ENCODE measurements at places on chromosomes 7 and 10.

DNA sequence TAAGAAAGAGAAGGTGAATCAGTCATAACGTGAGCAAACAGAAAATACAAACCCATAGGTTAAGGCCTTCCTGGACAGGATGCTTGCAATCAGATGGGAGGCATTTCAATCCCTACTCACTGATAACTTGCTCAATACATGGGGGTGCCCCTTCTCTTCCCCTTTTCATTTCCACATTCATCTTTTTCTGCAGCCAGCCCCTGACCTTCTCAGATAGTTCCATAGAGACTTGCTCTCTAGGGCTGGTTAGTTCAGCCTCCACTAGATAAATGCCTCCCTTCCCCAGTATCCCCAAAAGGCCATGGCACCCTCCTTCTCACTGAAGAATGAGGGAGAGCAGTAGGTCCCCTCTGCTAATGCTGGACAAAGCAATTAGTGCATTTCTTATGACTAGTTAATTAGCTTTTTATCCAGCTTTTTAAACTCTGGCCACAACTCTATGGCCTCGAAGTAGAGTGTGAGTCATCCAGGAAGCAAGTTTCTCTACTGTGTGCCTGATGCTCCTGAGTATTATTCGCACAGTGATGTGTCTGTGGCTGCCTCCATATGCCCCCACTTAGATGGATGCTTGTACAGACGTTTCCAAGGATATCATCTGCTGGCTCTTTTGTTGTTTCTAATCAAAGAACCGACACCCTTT, 12.7 kb downstream of the CHN2 start:
- DNase-seq = no peak

DNA sequence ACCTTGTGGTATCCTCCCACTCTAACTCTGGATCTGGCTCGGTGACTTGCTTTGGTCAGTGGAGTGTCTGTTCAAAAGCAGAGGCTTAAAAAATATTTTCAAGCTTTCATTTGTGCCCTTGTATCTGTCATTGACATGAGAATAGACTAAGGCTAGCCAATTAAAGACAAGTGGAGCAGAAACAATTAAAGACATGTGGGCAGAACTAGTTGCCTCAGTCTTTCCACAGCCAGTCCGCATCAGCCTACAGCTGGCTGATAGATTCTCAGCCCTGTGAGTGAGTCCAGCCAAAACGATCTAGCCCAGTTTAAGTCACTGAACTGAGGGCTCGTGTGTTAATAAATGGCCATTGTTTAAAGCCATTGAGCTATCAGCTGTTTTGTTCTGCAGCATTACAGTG, 185.2 kb upstream of the DGKB start:
- no peak for DNase-seq

DNA sequence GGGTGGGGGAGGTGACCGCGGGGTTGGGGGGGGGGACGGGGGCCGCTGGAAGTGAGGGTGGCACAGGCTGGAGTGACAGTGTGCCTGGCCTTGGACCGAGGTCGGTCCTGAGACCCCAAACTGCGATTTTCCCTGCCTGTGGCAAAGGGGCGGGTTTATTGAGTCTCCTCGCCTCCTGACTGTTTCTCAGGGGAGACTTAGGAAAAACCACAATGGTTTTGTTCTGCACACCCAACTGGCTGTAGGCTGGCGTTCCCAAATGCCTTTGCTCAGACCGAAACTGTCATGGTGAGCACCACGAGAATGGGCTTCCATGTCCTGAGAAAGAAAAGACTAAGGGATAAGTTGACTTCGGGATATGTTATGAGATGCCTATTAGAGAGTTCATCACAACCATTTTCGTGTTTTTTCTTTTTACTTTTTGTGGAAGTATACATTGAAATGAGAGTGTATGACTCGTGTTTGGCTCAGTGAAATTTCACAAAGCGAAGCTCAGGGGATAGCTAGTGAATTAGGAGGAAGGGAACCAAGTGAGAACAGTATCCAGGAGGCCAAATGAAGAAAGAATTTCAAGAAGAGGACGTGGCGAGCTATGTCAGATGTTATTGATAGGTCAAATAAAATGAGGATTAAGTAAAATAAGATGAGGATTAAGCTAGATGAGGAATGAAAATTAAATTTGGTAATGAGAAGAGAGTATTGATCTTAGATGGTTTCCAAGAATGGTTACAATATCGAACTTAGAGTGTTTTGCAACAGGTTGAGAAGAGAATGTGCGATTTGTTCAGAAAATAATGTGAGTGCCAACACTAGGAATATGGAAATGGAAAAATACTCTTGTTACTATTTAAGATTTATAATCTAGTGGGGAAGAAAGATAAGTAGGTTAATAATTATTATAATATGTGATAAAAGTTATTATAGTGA, 918 bp downstream of the NET1 start:
- no peak for DNase-seq

- DNase-seq = no peak
Measured at GRCh38 chr7:111953611-111954010, 252.6 kb downstream of the DOCK4 start.

GRCh38 chr7:44102846-44103565, 1.1 kb upstream of the AEBP1 start:
- DNase-seq = no peak

DNA sequence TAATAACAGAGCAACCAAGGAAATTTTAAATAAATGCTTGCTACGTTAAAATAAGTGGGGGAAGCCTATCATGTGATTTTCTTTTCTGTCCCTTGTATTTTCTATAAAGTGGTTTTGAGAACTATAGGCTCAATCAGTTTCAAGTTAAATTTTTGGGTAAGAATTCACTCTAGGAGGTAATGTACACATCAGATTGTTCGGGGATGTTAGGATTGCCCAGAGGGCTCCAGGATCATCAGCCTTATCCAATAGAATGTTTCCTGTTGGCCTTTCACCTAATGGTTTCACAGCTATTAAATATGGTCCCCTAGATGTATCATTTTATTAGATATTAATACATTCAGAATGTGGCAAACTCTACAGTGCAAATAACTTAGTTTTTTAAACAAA, 438.4 kb upstream of the NPVF start:
- DNase-seq = no peak

DNA sequence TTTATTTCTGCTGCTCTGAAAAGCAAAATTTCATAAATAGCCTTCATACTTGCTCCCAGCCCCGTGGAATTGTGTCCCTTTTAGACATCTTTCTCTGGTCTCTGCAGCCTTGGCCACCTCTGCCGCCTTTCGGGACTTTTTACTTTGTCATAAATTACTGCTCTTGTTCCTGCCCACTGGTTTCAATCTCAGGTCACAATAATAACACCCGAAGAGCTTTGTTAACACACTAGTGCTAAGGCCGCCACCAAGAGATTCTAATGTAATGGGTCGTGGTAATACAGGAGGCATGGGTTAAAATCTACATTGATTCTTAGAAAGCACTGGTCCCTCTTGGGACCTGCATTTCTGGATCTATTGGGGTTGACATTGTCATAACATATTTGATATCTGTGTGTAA, 276.0 kb upstream of the VWC2 start:
- no peak for DNase-seq

DNA sequence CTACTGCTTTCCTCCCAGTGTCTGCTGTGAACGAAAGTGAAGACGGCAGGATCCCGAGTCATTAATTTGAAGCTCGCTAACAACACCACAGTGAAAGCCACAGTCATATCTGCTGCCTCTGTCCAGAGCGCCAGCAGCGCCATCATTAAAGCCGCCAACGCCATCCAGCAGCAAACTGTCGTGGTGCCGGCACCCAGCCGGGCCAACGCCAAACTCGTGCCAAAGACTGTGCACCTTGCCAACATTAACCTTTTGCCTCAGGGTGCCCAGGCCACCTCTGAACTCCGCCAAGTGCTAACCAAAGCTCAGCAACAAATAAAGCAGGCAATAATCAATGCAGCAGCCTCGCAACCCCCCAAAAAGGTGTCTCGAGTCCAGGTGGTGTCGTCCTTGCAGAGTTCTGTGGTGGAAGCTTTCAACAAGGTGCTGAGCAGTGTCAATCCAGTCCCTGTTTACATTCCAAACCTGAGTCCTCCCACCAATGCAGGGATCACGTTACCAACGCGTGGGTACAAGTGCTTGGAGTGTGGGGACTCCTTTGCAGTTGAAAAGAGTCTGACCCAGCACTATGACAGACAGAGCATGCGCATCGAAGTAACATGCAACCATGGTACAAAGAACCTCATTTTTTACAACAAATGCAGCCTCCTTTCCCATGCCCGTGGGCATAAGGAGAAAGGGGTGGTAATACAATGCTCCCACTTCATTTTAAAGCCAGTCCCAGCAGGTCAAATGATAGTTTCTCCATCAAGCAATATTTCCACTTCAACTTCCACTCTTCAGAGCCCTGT, 94.8 kb upstream of the KCNMA1 start:
- no peak for DNase-seq

GRCh38 chr7:3019801-3020200, 23.9 kb downstream of the CARD11 start:
- DNase-seq = no peak

DNA sequence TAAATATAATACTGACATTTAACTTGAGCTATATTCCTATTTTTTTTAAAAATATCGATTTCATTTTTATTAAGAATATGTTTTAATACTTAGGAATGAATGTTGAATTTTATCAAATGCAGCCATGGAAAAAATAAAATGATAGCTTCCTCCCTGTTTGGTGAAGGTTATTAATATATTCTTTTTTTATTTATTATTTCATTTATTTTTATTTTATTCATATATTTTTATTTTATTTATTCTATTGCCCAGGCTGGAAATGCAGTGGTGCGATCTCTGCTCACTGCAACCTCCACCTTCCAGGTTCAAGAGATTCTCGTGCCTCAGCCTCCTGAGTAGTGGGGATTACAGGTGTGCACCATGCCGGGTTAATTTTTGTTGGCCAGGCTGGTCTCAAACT, 160.2 kb downstream of the PKD1L1 start:
- DNase-seq = no peak

GRCh38 chr7:30810986-30811385, 39.8 kb downstream of the MINDY4 start:
- no peak for DNase-seq

- no peak for DNase-seq
Measured at GRCh38 chr7:108861071-108861470, 291.4 kb downstream of the DNAJB9 start.

DNA sequence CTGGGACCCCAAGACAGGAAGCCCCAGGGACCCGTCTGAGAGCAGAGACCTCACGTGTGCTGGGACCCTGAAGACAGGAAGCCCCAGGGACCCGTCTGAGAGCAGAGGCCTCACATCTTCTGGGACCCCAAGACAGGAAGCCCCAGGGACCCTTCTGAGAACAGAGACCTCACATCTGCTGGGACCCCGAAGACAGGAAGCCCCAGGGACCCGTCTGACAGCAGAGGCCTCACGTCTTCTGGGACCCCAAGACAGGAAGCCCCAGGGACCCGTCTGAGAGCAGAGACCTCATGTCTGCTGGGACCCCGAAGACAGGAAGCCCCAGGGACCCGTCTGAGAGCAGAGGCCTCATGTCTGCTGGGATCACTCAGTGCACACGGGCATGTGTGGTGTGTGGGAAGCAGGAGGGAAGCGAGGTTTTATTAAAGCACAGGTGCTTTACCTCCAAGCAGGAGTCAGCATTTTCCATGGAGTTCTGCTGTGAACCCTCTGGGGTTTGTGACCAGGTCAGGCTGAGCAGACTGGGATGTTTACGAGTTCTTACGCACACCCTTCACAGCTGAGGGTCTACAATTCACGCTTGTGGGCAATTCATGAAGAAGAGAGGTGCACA, 590.6 kb downstream of the DNAJB6 start:
- no peak for DNase-seq

GRCh38 chr7:102152672-102153598, 133.7 kb upstream of the SH2B2 start:
- no peak for DNase-seq

GRCh38 chr10:48609899-48610584, 5.2 kb upstream of the ARHGAP22 start:
- DNase-seq = no peak

DNA sequence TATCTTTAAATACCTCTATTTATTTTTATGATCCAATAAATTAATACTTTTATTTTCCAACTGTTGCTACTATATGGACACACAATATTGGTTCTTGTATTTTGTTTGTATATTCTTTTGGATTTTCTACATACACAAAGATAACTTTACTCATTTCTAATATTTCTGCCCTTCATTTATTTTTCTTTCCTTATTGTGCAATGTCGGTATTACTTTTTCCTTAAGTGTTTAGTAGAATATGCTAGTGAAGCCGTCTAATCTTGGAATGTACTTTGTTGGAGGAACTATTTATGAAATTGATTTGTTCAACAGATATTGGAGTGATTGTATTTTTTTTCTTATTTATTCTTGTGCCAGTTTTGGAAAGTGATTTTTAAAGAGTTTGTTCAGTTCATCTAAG, 94.0 kb downstream of the ORC5 start:
- DNase-seq = no peak

DNA sequence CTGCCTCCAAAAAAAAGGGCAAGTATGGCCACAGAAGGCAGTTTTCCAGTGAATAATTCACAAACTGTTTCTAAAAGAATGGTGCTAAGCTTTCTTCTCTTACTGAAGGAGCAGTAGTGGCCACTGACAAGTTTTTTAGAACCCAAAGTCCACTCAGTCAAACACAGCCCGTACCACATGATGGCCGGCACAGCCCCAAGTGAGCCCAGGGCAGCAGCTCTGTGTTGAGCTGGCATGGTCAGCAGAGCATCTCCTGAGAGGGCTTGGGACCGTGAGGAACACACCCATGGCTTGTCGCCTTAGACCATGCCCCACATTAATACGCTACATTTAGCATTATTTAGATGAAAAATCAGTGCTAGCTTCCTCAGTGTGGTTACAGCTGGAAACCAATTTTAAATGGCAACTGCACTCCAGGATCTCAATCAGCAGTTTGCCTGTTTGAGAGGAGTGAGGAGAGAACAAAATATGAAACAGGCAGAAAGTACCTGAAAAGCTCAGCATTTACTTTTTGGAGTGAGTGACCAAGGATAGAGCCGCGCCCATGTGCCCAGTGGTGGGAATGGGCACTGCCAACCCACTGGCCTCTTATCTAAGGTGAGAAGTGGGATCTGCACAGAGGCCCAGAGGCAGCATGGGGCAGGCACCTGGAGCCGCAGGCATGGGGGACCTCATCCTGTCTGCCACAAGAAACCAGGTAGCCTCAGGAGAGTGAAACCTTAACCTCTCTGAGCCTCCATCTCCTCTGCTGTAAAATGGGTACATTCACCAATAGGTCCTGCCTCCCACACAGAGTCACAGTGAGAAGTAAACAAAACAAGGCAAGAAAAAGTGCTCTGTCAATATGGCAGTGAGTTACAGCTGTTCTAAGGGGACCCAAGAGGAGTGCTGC, 17.4 kb downstream of the PSAP start:
- no peak for DNase-seq

DNA sequence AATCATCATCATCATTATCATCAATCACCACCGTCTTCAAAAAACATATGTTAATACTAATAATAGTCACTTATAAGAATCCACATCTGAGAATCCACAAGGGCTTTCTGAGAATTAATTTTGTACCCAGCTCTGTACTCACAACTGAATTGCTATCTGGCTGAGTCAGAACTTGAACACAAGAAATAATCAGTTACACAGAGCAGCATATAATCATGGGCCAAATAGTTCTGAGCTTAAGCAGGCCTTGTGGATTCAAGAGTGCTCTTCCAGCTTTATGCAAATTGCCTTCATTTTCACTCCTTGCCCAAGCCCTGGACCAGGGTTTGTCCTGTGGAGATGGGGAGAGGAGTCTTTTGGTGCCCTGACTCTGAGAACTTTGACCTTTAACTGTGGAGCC, 304.5 kb downstream of the ZNF248 start:
- DNase-seq = no peak

GRCh38 chr10:29210266-29210868, 78.5 kb upstream of the LYZL1 start:
- DNase-seq = no peak

GRCh38 chr10:11208908-11209829, 191.5 kb downstream of the CELF2 start:
- DNase-seq = no peak

GRCh38 chr10:16856567-16856966, 39.3 kb upstream of the RSU1 start:
- no peak for DNase-seq
